ENCODE measurements at places on chromosomes 1 and 21.

GRCh38 chr21:14740692-14741091 lies 194.6 kb upstream of the SAMSN1 start:
- DNase-seq = no peak

- no peak for DNase-seq
Measured at GRCh38 chr1:12078575-12078937, 15.5 kb downstream of the TNFRSF8 start.

GRCh38 chr1:226637147-226637935 lies 88.8 kb downstream of the STUM start:
- DNase-seq = no peak

DNA sequence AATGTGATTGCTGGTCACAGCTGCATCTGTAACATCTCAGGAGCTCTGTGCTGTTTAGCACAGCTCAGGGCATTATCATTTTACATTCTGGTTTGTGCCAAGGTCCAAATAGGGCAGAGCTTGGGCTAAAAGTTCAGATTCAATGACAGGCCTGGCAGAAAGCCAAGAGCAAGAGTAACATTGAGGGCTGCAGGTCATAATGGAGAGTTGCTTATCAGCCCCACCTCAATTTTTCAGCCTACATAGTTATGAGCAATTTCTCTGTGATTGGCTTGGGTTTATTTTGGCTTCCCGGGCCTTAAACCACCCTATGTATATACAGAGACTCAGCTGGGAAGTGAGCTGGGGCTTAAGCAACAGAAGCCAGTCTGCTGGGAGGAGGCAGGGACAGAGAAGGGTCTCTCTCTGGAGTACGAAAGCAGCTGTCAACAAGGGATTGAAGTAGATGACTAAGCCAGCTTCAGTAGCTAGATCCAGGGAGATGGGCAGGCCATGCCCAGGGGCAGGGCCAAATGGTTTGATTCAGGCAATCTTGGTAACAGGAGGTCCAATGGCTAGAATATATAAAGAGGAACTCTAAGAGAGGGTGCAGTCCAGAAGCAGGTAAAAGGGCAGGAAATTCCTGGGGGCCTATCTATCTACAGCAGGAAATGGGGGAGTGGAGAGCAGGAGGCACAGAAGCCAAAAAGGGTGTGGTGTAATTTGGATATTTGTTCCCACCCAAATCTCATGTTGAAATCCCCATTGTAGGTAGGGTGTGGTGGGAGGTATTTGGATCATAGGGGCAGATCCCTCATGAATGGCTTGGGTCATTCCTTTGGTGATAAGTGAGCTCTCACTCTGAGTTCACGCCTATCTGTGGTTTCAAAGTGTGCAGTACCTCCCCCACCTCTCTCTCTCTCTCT lies 49.0 kb downstream of the BRINP2 start:
- no peak for DNase-seq

DNA sequence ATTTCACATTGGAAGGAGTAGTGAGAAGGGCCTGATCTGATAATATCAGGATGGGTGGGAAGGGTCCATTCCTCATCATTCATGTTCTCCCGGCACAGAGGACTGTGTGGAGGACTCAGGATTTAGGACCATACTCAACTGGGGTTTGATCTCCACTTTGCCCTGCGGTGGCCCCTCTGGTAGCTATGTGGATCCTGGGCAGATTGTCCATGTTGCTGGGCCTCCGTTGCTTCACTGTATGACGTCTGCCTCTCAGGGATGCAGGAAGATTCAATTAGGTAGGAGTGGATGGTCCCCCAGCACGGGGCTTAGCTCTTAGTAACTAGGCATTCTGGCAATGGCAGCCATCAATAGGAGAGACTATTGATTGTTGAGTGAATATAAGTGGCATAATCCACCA lies 2.3 kb downstream of the ETS2 start:
- no peak for DNase-seq

- no peak for DNase-seq
Measured at GRCh38 chr1:94000510-94001282, 91.5 kb upstream of the GCLM start.

GRCh38 chr1:182682406-182682805 lies 2.0 kb downstream of the RGS8 start:
- DNase-seq = no peak

DNA sequence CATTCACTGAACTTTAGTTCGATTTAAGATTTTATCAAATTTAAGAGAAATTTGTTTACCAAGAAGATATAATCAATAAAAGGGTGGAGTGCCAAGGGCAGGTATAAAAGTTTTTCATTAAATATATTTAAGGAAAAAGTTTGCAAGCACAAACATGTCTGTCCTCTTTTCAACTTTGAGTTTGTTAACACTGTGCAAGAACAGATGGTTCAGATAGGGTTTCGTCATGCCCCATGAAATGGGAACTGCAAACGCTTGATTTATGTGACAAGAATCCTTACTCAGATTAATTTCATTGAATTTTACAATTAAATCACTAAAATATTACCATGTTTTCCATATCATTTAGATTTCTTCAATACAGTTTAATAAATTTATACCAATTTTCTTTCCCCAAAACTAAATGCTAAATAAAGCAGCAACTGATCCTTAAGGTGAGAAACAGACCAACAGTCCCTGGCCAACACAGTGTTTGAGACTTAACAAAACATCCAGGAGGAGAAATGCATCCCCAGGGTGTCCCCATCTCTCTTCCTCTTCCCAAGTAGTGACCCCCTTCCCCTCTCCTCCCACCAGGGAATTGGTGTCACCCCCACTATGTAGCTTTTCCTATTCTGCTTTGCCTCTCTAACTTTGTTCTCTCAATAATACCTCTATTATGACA lies 292.9 kb downstream of the LTN1 start:
- peak; percentile 48 for DNase-seq

DNA sequence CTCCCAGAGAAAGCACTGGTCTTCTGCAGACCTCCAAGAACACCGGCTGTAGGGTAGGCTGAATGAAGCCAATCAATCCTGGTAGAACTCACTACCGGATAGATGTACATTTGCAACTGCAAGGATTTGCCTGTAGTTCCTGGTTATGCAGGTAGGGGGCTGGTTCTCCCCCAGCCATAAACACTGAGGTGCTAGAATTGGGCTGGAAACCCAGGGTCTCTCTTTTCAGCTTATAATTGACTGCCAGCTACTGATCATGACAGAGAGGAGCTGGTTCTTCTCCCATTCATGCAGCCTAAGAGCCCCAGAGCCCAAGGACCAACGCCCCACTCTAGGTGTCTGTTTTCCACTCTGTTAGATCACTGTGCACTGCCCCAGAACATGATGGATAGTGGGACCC lies 21.5 kb upstream of the MTARC2 start:
- no peak for DNase-seq

DNA sequence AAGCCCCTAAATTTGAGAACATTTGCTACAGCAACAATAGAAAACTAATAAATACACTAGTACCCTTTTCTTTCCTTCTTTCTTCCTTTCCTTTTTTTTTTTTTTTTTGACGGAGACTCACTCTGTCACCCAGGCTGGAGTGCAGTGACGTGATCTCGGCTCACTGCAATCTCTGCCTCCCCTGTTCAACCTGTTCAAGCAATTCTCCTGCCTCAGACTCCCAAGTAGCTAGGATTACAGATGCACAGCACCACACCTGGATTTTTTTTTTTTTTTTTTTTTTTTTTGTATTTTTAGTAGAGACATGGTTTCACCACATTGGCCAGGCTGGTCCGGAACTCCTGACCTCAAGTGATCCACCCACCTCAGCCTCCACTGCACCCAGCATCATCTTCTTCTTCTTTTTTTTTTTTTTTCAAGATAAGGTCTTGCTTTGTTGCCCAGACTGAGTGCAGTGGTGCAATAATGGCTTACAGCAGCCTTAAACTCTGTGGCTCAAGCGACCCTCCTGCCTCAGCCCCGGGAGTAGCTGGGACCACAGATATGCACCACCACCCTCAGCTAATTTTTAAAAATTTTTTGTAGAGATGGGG lies 19.6 kb upstream of the CBR3 start:
- no peak for DNase-seq

DNA sequence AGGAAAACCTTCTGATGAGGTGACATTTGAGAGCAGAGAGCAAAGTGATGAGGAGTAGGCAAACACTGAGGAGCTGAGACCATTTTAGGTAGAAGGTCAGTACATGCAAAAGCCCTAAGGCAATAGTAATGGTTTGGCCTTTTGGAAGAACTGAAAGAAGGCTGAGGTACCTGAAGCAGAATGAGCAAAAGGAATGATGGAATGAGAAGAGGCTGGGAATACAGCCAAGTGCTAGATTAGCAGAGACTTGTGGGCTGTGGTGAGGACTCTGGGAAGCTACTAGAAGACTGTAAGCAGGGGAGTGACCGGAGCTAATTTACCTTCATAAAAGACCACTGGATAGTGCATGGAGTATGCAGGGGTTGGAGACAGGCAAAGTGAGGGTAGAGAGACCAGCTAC lies 77.9 kb downstream of the GFI1 start:
- no peak for DNase-seq

- no peak for DNase-seq
Measured at GRCh38 chr1:236602171-236602570, 2.1 kb downstream of the HEATR1 start.

DNA sequence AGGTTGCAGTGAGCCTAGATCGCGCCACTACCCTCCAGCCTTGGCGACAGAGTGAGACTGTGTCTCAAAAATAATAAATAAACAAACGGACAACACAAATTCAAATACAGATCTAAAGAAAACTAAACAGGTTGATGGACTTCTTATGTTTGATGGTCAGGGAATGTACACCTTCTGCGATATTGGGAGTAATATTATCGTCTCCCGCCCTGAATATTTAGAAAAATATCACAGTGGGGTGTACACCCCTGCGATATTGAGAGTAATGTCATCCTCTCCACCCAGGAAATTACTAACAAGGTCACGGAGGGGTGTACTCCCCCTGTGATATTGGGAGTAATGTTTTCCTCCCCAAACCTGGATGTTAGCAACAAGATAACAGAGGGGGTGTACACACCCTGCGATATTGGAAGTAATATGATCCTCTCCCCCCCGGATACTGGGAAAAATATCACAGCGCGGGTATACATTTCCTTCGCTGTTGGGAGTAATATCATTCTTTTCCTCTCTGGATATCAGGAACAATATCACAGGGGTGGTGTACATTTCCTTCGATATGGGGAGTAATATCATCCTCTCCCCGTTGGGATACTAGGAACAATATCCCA lies 1.4 kb upstream of the CFAP298 start:
- DNase-seq = no peak

DNA sequence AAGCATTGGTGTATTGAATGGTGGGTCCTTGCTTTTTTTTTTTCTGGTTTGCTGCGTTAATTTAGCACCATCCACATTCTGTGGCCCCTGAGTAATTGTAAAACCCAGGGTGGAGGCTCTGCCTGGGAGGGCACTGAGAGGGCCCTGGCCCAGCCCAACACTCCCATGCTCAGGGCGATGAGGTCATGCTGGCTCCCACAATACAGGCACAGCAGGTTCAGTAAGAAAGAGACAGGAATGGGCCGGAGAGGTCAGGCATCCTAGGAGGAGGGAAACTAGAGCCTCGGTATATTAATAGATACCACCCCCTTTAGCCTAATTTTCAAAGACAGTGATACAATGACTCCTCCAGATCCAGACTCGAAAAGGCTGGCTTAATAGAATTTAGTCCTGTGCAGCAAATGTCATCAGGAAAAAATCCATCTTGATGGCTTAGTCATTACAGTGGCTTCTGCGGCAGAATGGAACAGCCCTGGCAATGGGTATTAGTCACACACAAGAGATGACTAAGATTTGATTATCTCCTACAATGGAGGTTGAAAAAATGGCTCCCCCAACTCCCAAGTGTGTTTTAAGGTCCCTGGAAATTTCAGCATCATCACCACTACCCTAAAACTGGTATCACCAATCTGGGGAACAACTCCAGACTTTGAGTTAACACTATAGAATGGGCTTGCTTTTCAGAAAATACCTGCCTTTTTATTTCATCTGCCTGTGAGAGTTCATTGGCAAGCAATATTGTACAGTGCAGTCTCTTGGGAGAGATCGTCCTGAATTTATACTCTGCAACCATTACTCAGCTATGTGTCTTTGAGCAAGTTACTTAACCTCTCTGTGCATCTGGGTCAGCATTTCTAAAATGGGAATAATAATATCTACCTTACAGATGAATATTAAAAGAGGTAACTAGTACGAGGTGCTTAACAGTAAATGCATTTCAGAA lies 43.9 kb upstream of the LYST start:
- no peak for DNase-seq

DNA sequence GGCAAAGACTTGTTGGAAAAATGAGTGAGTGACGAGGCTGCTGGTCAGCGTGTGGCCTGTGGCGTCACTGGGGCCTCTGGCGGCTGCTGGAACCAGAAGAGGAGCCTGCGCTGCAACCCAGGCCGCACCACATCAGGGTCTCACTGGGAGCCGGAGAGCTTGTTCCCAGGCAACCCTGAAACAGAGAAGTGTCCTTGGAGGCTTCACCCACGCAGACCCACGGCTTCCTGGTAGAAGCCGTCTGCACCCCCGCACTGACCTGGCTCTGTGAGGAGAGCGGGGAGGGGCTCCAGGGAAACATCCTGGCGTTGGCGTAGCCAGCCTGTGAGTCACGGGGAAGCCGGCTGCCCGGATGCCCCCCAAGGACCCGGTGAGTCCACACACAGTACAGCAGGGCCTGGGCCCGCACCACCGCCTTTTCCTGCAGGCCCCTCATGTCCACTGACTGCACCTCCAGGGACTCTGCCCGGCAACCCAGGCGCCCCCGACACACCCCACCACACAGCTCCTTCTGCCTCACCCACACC lies 57.4 kb downstream of the COL6A1 start:
- DNase-seq = no peak

GRCh38 chr1:59856725-59857338 lies 42.1 kb downstream of the HOOK1 start:
- no peak for DNase-seq

- DNase-seq = no peak
Measured at GRCh38 chr1:163537809-163538208, 216.1 kb downstream of the NUF2 start.

GRCh38 chr1:63200676-63201075 lies 121.7 kb upstream of the FOXD3 start:
- no peak for DNase-seq

DNA sequence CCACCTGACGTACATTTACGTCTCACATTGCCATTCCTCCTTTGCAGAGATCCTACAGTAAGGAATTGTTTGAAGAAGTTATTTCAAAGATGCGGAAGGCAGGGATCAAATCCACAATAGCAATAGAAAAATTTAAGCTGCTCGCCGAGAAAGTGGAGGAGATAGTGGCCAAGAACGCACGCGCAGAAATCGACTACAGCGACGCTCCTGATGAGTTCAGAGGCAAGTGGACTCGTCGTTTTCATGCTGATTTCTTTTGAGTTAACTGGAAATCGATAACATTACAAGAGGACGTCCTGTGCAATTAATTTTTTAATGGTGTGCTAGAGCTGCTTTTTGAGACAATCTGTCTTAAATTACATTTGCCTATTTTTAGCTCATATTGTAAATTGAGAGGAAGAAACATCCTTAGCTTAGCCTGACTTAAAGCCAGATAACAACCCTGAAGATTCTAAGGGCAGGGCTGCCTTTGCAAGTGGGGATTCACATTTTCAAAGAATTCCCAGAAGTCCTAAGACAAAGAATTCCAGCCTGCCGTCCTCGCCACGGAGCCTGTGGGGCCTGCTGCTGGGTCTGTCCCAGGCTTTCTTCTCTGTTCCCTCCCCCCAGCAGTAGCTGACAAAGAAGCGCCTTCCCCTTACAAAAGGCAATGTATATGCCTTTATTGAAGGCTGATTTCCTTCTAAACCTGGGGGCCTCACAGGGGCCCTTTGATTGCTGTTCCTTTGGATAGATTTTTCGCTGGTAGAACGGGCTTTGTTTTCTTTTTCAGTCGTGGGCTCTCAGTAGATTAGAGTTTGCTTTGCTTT lies 31.6 kb upstream of the KIF1B start:
- no peak for DNase-seq

GRCh38 chr21:26751305-26751704 lies 93.9 kb downstream of the ADAMTS1 start:
- DNase-seq = no peak

- DNase-seq = no peak
Measured at GRCh38 chr1:207853372-207853757, 57.6 kb downstream of the CD34 start.

Measured in ureter (tissue), 1 donor.